Cardiac septum (tissue), 1 donor: ENCODE measurements at places on chromosomes 4 and X. TPM values are rescaled to one million over a fixed set of nuclear protein-coding genes. Genes with fewer than 3 reads are reported as not detected.

- DNase-seq, result no peak
Measured at GRCh38 chrX:28347476-28347875, 239.8 kb upstream of the IL1RAPL1 start.

Gene SYP
- 1.2 TPM for total RNA-seq

DNA sequence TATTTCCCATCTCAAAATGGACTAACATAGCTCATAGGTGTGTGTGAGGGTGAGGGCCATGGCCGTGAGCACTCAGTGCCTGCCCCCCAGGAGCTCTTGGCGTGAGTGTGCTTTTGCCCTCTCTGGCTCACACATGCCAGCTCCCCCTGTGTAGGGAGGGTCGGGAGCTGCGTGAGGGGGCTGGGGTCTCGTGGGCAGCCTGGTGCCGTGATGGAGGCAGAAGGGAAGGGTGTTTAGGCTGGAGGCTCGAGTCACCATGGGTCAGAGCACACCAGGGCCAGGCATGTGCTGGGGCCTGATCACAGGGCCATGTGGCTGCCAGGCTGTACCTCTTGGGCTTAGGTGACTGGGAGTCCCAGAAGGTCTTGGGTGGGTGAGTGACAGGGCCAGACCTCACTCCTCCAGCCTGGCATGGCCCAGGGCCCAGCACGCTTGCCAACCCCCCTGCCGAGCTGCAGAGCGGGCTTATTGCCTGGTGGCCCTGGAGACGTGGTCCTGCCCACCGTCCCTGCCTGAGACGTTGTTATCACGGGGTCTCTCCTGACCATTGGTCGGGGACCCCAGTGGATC lies 44.0 kb downstream of the ADRA2C start:
- no peak for DNase-seq

Gene GPM6B
- 2.0 TPM for total RNA-seq

DNA sequence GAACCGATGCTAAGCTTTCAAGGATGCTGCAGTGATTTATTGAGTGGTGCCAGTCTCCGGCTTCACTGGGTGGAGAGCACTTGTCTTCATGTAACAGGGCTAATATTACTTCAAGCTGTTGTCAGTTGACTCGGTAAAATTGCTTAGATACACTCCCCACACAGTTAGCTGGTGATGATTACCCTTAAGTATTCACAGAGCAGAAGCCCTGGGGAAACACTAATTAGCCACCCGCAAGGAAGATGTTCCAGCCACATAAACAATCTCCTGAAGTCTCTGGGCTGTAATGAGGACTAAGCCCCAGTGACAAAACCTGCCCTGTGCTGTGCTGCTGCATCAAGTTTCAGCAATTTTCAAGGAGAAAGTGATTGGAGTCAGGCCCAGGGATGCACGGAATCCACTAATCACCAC lies 37.3 kb upstream of the GK2 start:
- DNase-seq, result no peak

DNA sequence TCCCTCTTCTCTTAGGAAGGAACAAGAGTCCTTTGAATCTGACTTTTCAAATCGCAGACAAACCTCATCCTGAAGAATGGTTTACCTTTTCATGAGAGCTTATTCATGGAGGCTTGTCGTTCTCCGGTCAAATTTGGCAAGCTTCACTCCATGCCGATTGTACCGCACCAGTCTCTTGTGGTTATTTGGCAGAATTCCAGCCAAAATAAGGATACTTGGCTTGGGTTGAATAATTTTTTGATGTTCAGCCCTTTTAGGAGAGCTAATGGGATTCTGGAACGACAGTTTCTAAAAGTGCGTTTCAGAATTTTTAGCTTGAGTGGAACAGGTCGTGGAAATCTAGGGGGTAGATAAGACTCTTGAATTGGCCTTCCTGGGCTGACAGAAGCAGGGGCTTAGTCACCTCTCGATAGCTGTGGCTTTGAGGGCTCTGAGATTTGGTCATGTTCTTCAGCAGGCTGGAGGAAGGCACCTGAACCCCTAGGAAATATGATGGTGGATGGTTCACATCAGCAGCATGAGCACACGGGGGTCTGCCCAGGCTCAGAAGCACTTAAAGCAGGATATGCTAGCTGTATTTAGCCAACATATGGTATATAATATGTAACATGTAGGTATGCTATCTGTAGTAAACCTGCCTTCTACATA lies 1.5 kb downstream of the KLHL2 start:
- no peak for DNase-seq

DNA sequence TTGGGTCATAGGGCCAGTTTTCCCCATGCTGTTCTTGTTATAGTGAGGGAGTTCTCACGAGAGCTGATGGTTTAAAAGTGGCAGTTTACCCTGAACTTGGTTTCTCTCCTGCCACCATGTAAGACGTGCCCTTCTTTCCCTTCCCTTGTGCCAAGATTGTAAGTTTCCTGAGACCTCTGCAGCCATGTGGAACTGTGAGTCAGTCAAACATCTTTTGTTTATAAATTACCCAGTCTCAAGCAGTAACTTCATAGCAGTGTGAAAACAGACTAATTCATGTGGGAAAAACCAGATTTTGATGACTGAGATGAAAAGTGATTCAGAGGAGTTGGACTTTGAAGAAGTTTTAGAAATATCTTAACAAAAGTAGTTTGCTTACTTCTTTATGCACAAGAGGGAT lies 101.4 kb downstream of the ARHGAP10 start:
- no peak for DNase-seq

DNA sequence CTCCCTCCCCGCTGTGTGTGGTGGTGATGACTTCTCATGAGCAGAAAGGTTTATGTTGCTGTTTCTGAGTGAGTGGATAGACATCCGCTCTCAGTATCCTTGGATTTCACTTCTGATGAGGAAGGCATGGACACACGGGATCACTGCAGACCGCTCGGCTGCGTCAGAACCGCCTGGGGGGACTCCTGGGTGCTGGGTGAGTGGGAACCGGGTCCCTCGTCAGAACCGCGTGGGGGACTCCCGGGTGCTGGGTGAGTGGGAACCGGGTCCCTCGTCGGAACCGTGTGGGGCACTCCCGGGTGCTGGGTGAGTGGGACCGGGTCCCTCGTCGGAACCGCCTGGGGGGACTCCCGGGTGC lies 9.0 kb downstream of the CTBP1 start:
- DNase-seq, result peak; percentile 69

DNA sequence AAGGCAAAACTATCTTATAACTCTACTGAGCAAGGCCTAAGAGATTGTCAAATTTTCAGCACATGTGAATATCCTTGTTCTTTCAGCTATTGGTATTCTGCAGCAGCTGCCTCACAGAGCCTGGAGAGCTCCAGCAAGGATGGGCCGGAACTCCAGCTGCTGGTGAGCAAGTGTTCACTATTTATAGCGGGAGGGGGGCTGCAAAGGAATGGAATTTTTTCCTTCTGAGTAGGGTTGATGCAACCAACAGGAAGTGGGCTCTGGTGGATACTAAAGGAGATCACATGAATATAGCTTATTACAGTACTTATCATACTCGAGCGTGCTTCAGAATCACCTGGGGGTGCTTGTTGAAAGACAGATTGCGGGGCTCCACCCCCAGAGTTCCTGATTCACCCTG lies 20.2 kb upstream of the SETD7 start:
- DNase-seq, result no peak

- DNase-seq, result no peak
Measured at GRCh38 chr4:54645830-54646229, 11.9 kb upstream of the KIT start.

DNA sequence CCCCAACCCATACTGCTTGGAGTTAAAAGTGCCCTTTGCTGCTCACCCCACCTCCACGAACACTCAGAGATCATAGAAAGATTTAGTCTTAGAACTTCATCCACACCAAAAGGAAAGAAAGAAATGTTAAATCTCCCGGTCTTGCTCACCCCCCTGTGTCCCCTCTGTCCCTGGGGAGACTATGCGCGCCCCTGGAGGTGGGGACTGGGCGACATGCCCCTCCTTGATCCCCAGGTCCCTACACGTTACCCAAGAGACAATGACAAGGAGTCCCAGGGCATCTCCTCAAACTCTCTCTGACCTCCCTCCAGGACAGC lies 620 bp downstream of the ITM2A start:
- DNase-seq, result no peak

Gene ZNF280C
- 2.3 TPM for total RNA-seq

Gene TLR10
- total RNA-seq, result 0.22 TPM

Gene ITGB1BP2
- 85.5 TPM for total RNA-seq

Gene VEGFD
- total RNA-seq, result 1.3 TPM

Gene MTNR1A
- not detected for total RNA-seq

DNA sequence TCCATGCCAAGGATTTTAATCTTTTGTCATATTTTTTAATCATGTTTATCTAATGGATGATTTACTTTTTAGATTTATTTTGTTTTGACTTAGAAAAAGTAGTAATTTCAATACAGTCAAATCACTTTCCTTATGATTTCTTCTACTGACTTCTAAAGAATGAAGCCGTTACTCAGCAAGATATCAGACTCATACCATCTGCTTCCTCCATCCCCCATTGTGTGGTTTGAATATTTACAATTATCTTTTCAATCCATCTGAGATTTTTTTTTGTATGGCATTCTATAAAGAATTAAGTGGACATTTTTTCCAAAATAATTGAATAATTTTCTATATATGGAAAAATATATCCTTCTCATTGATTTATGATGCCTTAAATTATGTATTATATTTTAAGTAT lies 565.4 kb upstream of the ATOH1 start:
- no peak for DNase-seq
